Upper lobe of left lung (tissue), 6 donors: ENCODE measurements at places on chromosomes 4 and X.
A peak's percentile ranks its signal among the peaks of the same experiment; 100 is the strongest.

DNA sequence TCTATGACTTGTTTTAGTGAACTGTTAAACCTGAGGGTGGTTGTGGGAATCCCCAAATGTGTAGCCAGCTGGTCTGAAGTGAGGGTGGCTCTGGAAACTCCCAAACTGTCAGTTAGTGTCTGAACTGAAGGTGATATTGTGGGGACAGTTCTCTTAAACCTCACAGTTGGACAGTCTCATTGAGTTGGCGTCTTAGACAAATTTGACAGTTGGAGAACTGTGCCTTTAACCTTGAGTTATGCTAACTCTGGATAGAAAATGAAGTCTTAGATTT lies 20.7 kb upstream of the CTSO start:
- DNase-seq: no peak

- DNase-seq: peak; percentile 67
Measured at GRCh38 chr4:184448821-184449220, 25.5 kb downstream of the IRF2 start.

DNA sequence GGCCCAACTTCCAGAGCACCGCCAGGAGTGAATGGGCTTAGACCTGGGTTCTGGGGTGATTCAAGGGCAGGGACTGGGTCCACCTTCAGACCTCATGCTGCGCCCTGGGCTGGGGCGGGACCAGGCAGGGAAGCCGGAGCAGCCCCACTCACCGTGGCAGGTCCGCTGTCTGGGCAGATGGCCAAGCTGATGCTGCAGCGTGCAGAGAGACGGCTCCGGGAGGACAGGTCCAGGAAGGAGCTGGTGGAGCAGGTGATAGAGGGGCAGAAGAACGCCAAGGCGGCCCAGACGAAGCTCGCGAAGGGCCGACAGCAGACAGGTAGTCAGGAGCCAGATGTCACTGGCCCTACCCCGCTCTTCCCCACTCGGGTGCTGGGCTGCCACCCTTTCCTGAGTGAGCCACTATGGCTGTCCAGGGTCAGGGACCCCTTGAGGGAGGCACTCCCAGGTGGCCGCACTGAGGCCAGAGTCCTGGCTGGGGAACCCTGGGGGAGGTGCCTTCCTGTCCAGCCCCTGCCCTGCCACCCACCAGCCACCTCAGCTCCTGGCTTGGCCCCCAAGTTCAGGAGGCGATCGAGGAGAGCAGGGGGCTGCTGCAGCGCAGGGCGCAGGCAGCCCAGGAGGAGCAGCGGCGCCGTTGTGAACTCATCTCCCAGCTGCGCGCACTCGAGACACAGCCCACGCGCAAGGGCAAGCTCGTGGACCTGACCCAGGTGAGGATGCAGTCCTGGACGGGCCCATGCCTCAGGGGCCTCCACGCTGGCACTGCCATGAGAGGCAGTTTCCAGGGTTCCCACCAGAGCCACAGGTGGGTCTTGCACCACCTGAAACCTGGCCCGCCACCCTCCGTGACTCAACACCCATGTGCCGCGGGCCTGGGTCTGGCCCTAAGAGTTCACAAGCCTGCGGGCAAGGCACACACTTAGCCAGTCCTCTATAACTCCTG lies 10.1 kb upstream of the RNF4 start:
- DNase-seq: no peak

- no peak for DNase-seq
Measured at GRCh38 chrX:74446876-74447275, 25.6 kb downstream of the SLC16A2 start.

DNA sequence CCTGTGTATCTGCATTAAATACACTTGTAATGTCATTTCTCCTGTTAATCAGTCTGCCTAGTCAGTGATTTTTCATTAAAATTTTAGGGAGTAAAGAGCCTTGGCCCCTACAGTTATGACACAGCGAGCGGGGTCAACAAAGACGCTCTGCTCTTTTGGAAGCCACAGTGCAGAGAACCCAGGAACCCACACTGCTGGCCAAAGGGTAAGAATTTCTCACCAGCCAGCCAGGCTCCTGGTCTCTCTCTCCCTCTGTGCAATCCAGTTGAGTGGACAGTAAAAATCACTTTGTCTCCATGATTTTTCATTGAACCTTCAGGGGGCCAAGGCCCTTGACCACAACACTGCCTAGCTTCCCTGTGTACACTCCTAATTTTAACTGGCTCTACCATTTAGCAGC lies 52.8 kb downstream of the NLGN4X start:
- no peak for DNase-seq

- DNase-seq: peak; percentile 52
Measured at GRCh38 chr4:26076000-26076587, 162.1 kb downstream of the SMIM20 start.

DNA sequence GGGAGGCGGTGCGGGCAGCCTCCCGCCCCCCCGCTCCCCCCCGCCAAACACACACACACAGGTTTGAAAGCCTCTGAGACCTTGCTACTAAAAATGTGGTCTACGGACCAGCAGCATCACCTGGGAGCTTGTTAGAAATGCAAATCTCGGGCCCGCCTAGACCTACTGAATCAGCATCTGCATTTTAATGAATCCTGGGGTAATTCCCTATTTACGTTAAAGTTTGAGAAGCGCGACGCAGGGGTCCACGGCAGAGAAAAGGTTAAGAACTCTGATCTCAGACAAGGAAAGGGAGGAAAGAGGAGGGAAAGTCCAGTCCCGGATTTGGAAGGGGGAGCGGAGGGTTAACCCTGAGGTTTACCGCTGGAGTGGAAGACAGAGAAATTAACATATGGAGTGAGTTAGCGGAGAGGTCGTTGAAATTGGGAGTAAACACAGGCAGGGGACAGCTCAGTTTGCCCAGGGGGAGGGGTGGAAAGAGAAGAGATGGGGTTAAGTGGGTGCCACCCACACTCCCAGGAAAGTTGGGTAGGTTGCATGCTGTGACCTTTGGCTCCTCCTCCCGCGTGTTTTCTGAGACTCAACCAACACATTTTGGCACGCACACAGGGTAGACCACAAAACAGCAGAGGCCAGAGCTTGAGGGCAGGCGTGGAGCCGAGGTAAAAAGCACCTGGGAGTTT lies 483.6 kb downstream of the BCOR start:
- no peak for DNase-seq

DNA sequence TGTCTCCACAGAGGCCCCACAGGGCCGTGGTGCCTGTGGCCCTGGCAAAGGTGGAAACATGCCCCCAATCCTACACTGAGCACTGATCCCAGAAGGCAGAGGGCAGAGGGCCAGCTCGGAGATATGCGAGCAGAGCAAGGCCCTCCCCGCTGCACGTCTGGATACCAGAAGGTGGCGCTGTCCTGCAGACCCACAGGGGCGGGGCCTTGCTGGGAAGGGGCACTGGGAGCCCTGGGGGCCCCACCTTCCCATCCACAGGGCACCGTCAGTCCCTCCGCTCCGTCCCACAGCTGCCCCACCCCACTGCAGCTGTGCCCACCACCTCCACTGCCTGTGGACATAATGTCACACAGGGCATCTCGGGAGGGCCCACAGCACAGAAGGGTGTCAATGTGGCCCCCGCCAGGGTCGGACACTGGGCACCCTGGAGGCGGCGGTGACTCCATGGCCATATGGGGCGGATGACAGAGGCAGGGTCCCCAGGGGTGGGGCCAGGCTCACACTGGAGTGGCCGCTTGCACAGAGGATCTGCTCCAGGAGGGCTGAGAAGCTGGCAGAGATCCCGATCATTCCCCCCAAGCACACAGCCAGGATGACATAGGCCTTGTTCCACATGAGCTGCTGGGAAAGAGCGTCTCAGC lies 4.8 kb downstream of the SLC49A3 start:
- DNase-seq: peak; percentile 72

DNA sequence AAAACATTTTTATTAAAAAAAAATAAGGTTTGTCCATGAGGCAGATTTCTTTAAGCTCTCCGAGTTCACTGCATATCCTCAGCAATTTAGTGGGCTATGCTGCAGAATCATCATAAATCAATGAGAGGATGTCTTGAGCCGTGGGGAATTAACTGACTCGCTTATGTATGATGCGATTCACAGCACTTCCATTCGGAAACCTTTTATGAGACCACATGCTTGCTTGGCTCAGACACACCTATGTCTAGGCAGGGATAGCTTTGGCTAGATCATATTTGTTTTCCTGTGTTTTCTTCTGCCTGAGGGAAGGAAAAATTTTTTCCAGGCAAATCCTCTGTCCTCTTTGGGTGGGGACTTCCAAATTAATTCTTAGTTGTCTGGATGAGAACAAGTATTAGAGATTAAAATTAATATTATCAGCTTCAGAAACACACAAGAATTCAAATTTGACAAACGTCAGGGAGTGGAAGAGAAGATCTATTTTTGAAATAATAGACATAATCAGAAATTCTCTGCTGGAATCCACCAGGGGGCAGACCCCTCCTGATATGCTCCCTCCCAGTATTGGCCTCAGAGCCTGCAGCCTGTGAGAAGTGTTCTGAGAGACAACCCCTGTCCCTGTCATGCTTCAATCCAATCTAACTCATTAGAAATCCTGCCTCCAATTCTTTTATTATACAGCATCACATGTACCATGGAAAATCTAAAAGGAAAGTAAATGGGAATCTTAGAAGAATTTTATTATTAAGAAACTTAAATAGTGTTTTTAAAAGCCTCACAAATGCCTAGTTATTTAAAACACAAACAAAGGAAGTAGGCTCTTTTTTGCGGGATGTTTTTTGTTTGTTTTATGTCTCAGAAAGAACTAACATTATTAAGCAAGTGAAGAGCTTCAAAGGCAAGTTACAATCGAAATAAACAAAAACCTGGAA lies 345.1 kb upstream of the TACR3 start:
- no peak for DNase-seq
